SK-N-SH treated with all-trans-retinoic acid at 6 μM for 48 hours (cell line): ENCODE measurements at places on chromosomes 4 and X.

- no peak for ATAC-seq
These were observed 22.4 kb downstream of the AFP start for GRCh38 chr4:73458184-73459047.

DNA sequence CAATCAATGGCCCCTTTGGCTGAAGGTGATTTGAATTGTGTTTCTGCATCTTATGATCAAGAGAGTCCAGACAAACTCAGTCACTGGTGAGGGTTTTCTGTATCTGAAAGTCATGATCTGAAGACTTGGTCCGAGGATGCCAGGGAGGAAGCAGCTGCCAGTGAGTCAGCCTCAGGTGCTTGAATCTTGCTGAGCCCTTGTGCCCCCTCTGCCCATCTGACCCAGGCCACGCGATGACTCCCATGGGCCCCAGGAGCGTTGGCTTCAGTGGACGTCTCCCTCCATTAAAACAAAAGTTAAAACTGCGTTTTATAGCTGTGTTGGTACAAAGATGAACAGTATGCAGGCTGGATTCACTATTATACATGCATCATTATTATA, 62.0 kb downstream of the HTRA3 start:
- no peak for ATAC-seq

GRCh38 chr4:140609548-140610425, 41.0 kb upstream of the UCP1 start:
- ATAC-seq: peak; percentile 98

- no peak for ATAC-seq
These were observed 255.0 kb upstream of the PITX2 start for GRCh38 chr4:110877778-110878370.
